ENCODE measurements at places on chromosomes 4 and X. TPM values are rescaled to one million over a fixed set of nuclear protein-coding genes. Genes with fewer than 3 reads are reported as not detected.

DNA sequence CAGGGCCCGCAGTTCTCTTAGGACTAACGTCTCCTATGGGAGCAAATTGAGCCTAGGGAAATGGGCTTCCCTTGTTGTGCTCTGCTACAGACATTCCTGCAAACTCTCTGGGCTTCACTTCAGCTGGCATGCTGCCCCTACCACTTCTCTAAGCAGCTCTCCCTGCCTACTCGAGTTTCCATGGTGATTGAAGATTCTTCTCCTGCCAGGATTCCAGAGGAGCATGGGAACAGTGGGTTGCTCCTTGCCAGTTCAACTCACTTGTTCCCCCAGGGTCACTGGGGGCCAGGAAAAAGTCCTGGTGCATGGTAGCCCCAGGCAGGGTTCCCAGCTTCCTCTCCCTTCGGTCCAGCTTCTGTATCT is 21.1 kb upstream of the WDR17 start:
- peak; percentile 45 for DNase-seq

DNA sequence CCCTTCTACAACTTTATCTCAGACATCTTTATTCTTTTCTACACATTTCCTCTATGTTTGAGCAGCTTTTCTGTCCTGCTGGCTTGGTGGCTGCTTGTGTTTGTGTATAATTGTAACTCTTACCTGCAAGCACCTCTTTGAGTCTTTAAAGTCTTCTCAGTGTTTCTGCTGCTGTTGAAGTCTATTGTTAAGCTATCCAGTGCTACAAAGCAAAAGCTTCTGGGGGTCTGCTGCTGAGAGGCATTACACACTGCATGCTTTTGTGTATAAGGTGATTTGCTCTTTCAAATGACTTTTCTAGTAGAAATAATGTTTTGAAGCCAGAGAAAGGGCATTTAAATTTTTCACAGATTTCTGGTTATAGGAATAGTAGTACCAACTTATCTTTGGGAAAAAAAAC is 241.8 kb downstream of the DTHD1 start:
- no peak for DNase-seq

DNA sequence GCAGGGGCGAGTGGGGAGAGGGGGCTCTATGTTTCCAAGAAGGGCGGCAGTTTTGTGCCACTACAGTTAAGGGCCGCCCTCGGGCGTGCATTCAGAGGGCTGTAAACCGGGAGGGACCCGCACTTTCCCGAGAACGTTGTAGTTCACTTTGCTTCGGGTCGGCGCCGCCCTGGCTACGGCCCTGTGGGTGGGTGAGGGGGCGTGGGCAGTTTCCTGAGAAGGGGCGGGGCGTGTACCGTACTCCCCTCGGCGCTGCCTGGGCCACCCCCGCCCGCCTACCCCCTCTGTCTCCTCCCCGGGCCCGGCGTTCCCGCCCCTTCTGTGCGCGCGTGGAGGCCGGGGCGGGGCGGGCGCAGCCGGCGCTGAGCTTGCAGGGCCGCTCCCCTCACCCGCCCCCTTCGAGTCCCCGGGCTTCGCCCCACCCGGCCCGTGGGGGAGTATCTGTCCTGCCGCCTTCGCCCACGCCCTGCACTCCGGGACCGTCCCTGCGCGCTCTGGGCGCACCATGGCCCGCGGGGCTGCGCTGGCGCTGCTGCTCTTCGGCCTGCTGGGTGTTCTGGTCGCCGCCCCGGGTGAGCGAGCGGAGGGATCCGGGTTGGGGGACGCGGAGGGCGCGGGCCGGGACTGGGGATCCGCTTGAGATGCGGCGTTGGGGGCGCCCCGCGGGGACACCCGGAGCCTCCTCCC is at the start of gene CD99:
Gene CD99 (plus strand): TSS at position 440 of the 687 bp plus-strand sequence. CDS start 66 bp downstream, at position 506.
- peak; percentile 74 for DNase-seq

GRCh38 chr4:158300012-158300411 is 89.7 kb downstream of the TMEM144 start:
- no peak for DNase-seq

HMX1 gene
- total RNA-seq, result not detected

FGD1 gene
- total RNA-seq, result 18.6 TPM

MAGEB10 gene
- not detected for total RNA-seq

Data from astrocyte (in vitro differentiated cells and primary cell).